ENCODE measurements at places on chromosomes 4 and X.

DNA sequence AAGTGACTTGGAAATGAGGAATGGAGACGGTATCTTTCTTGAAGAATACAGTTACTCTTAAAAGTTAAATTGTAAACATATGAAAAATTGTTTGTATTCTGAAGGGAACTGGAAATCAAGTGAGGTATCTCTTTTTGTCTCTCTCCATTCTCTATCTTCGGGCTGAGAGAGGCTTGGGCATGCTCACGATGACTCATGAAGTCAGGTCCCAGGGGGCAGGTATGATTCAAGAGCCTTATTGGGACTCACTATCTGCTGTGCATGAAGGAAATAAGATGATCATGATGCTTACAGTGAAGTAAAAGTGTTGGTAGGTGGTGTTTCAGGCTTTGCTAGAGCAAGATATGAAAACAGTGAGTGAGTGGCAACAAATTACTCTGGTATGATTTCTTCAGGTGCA is 200.4 kb upstream of the PITX2 start:
- no peak for DNase-seq

DNA sequence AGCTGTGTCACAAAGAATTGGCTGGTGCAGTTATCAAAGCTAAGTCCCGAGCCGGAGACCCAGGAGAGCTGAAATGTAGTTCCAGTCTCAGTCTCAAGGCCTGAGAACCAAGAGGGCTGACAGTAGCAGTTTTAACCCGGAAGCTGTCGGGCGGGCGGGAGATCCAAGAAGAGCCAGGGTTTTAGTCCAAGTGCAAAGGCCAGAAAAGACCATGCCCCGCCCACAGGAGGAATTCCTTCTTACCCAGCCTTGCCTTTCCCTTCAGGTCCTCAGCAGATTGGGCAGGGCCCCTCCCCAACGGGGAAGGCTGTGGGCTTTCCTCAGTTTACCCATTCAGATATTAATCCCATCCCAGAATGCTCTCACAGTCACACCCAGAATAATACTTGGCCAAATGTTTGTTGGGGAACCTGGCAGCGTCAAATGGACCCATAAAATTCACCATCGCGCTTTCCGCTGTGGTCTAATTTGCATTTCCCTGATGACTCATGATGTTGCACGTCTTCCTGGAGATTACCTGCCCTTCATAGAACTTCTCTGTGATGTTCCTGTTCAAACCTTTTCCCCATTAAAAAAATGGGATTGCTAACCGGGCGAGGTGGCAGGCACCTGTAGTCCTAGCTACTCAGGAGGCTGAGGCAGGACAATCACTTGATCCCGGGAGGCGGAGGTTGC is 16.2 kb downstream of the MAEA start:
- DNase-seq, result no peak

- no peak for DNase-seq
Observed at GRCh38 chr4:105225500-105225899, 78.8 kb downstream of the TET2 start.

DNA sequence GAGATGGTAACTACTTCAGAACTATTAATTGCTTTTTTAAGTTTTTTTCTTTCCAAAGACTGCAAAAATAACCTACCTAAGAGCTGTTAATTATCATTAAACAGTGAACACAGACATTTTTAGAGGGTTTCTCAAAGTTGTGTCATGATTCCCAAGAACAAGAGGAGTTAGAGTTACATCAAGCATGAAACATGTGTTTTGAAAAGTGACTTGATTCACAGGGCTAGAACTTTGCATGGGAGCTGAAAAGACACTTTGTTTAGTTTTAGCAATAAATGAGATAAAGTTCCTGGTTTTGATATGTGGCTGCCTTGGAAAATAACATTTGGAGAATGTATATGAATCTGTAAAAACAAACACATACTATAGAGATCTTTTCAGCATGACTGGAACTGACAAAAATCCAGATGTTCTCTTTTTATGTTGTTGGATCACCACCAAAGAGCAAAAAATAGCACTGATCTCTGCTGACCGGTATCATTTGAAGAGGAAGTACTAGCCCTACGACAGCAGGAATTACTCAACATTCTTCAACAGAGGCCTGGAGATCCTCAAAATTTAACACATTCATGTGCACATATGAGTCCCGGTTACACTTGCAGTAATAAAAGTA is 173.0 kb upstream of the PCDH18 start:
- no peak for DNase-seq

- DNase-seq, result peak; percentile 5
Observed at GRCh38 chr4:165079476-165079875, 25.8 kb downstream of the TRIM75 start.

DNA sequence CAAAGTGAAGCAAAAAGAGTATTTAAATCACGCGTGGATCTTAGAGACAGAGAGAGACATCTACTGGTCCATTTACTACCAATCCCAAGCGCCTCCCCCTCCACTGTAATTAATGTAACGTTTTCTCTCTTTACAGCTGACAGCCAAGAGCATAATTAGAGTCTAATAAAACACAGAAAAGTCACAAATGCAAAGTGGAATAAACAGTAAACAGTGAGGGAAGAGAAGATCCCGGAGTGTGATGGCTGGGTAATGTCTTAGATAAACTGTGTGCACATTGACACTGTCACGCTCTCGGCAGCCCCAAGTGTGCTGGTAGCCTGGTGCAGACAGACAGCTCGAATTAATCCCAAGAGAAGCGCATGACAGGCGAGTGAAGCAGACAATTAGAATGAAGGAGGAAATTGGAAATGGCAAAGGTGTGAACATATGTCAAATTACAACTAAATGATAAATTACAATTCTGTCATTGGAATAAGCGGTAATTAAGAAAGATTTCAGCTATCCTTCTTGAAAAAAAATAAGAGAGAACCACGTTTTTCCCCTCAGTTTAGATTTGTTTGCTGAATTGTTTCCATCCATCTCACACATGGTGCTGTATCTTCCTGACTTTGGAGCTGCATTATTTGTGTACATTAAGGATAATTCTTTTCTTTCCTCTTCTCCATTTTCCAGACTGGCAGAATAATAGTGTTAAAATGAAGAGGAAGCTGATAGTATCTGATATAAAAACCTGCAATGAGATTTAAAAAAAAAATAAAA is 100.1 kb downstream of the CXXC4 start:
- DNase-seq, result no peak

- DNase-seq, result peak; percentile 2
Observed at GRCh38 chr4:53591372-53591892, at the start of gene LNX1. LNX1 (minus strand) TSS chr4:53591486; CDS start chr4:53574002, 17,484 bp downstream.

- DNase-seq, result no peak
Observed at GRCh38 chrX:43881410-43882293, 598 bp downstream of the MAOB start.

DNA sequence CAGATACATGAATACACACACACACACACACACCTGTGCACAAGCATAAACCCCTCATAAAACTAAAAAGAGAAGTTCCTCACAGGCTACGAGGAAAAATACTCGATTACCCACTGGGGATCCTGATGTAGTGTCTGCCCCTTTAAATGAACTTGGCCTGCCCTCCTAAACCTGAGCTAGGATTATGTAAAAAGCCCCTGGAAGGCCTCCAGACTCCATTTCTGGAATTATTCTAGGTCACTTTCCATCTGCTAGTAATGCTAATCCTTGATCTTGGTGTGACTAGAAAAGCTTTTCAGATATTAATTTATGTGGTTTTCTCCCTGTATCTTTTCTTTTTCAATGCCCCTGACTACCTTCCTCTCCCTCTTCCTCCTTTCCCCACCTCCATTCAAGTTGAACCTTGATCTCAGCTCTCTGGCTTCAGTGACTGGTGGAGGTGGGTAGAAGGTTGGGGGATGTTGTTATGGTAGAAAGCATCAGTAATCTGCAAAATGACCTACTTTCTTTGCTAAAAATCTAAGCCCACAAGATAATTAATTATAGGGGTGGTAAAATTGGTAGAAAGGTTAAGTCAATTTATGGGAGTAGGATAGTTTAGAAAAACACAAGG is 25.5 kb upstream of the ZNF330 start:
- DNase-seq, result no peak

GRCh38 chrX:143757887-143758286 is 37.3 kb upstream of the SPANXN2 start:
- no peak for DNase-seq

DNA sequence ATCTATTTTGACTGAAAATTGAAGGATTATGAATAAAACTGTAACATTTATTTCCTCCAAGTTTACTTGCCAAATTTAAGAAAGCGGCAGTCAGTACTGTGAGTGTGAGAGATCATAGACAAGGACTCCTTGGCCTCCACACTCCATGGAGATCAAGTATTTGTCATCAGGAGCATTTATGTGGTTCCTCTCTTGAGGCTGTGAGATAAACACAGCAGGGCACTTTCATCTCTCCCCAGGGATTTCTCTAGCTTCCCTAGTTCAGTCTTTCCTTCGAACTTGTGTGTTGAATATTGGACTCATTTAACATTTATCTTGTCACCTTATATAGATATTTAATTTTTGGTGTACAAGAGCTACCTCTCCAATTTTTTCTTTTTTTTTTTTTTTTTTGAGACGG is 40.8 kb downstream of the PDE5A start:
- DNase-seq, result no peak

DNA sequence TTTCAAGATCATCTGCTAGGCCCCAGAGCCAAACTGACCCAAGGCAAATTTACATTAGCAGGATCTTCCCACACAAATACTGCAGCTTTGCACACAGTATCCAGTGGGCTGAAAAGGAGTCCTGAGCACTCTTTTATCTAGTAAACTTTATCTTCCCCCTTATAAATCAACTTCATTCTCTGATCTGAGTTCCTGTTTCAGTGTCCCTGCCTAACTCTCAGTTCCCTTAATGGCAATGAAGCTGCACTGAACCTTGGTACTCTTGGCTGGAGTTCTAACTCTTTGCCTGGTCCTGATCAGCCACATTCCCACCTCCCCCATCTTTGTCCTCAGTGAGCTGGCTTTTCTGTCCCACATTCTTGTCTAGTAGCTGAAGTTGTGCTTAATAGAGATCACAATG is 37.4 kb downstream of the EDA2R start:
- DNase-seq, result no peak

- no peak for DNase-seq
Observed at GRCh38 chr4:153212736-153213135, 8.5 kb downstream of the TRIM2 start.

DNA sequence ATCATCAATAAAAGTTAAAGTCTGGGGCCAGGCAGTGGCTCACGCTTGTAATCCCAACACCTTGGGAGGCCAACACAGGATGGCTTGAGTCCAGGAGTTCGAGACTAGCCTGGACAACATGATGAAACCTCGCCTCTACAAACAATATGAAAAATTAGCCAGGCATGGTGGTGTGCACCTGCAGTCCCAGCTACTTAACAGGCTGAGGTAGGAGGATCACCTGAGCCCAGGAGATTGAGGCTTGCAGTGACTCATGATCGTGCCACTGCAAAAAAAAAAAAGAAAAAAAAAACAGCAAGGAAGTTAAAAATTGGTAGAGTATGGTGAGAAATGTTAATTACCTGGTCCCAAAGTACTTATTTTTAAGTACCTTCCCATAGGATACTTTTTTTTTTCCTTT is 27.5 kb downstream of the FBXW7 start:
- no peak for DNase-seq

DNA sequence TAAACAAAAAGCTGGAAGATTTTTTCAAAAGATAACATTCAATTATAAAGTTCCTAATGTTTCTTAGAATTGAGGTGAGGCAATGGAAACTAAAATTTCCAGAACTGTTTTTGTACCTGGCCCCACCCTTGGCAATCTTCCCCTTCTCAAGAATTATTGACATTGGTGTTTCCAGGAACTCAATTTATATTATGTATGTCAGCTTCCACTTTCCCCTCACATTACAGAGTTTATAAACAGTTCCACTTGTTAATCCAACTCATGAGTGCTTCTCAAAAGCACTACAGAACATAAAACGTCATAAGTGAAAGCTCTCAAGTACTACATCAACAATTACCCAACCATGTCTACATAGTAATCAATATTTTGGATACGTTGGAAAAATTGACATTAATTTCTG is 107.4 kb downstream of the FAM13A start:
- no peak for DNase-seq

DNA sequence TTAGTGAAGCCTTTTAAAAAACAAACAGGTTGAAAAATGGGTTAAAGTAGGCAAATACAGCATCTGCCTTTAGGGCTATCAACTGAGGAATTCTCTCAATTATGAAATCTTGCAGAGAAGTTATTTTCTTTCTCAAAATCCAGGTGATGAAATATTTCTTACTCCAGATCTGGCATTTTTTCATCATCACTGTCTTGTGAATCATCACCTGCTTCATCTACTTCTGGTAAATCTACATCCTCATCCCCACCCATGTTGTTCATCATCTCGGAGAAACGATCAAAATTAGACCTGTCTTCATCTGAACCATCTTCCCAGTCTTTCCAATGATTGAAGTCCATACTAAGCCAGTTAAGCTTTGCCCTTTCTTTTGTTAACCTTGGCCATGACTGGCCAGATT is 33.3 kb upstream of the HPF1 start:
- DNase-seq, result no peak

DNA sequence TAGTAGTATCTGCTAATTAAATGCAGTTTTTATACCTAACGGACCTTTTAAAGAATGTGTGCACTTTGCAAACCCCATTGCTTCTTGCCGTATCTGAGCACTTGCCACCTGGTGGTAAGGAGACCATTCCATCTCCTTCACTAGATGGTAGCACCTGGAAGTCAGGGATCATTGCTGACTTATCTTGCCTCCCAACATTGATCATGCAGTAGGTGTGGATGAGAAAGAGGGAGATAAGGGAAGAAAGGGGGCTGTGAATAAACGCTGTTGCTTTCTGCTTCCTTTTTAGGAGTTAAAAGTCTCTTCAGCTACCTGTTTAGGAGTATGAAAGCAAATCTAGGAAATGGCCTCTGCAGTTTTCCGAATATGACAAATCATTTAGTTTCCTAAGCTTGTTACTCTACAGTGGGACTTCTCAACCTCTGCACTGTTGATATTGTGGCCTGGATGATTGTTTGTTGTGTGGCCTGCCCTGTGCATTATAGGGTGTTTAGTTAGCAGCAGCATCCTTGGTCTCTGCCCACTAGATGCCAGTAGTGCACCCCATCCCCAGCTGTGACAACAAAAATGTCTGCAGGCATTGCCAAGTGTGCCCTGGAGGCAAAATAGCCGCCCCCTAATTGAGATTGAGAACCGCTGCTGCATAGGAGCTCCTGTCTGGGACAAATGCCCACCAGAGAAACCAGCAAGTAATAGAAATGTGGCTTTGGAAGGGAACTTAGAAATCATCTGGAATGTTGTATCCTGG is 38.8 kb downstream of the GAB1 start:
- DNase-seq, result no peak
